ENCODE measurements at places on chromosomes 2 and 18.

GRCh38 chr18:14940735-14941134 is 192.8 kb downstream of the ANKRD30B start:
- no peak for DNase-seq

GRCh38 chr2:224836263-224836662 is 120.1 kb upstream of the CCDC195 start:
- no peak for DNase-seq

- DNase-seq = no peak
These were observed 20.8 kb downstream of the IMMT start for GRCh38 chr2:86174445-86174844.

DNA sequence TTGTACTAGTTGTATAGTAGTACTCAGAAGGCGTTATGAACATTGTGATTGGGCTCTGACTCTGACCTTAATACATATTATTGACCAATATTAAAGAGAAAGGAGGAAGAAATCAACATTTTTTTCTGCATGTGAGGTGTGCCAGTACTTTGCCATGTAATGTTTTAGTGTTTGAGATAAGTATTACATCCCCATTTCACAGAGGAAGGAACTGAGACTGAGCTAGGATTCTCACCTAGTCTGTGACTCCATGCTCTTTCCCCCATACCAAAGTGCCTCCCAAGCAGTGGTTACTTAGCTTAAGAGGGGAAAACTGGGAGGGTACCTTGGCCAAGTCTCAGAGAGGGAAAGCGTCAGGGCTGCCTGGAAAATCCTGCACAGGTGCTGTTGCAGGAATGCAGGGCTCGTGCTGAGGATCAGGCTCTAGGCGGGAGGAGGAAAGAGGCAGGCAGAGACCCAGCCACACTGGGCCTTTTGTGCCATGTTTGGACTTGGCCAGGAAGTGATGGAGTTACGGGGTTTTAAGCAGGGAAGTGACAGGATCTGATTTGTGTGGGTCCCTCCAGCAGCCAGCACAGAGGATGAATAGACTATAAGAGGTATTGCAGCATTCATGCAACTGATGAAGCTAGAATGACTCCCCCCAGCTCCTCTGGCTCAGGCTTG is 1.7 kb downstream of the PNKD start:
- no peak for DNase-seq

DNA sequence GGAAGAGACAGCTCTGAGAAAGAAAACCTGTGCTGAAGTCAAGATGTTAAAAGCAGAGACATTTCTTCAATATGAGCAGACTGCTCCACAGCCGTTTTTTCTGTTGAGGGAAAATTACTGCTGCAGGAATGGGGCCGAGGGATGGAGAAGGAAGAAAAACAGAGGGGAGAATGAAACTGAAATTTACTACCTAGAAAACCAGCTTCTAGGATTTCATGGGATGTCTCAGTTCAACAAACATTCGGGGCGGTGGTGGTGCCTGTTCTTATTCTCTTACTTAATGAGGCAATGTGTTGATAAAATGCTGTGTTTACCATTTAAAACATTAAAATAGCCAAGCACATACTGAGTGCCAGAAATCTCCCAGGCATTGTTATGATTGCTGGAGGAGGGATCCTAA is 557.1 kb upstream of the MEX3C start:
- DNase-seq = no peak

Measured in KG1 (cell line).